Stimulated activated CD4-positive, alpha-beta T cell treated with anti-CD3 and anti-CD28 coated beads, Interleukin-12 subunit alpha, Interleukin-12 subunit beta, amount 100 ng/mL, for 24 hours (primary cell): ENCODE measurements at places on chromosomes 6 and 20.
A peak's percentile ranks its signal among the peaks of the same experiment; 100 is the strongest.

DNA sequence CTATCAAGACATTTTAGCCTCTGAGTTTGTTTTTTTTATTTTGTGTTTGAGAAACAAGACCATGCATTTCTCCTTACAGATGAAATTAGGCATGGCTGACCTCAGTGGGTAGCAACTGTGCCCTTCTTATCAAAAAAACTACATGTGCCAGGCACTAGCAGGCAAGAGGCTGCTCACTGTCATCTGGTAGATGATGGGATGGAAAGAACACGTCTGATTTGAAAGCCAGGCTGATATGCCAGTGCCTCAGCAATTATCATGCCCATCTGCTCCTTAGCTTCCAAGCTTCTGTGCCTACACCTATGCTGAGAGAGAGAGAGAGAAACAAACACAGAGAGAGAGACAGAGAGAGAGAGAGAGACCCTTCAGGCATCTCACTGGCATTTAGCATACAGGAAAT is 149.9 kb downstream of the C6orf118 start:
- DNase-seq, result no peak

- no peak for DNase-seq
Observed at GRCh38 chr6:39061182-39061581, 12.6 kb downstream of the GLP1R start.

GRCh38 chr6:41707565-41708200 is 27.7 kb downstream of the TFEB start:
- DNase-seq, result peak; percentile 12

- no peak for DNase-seq
Observed at GRCh38 chr6:157193443-157193996, 129.8 kb downstream of the TMEM242 start.

GRCh38 chr6:7902221-7902620 is 8.4 kb downstream of the TXNDC5 start:
- no peak for DNase-seq

DNA sequence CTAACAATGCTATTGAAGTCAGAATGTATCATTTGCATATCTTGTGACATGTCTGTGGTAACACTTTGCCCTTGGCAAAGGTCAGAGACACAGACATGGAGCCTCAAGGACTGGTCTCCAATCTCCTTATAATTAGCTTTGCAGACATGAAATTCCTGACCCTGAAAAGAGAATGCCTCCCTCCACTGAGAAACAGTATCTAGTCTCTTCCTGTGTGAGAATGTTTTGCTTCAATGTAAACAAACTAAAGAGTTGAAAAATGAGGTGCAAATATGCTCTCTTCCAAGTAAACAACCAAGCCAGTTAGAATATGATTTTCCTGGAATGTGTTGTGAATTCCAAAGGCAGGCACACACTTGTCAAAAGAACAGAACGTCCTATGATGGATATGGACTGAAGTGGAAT is 407.1 kb upstream of the MARCKS start:
- DNase-seq, result no peak

- DNase-seq, result no peak
Observed at GRCh38 chr6:90098001-90098531, 198.6 kb downstream of the BACH2 start.

- DNase-seq, result no peak
Observed at GRCh38 chr6:140178520-140178919, 804.1 kb upstream of the CITED2 start.

- DNase-seq, result no peak
Observed at GRCh38 chr6:97059473-97059872, 134.9 kb downstream of the KLHL32 start.

- DNase-seq, result peak; percentile 22
Observed at GRCh38 chr6:160226118-160226591, 32.5 kb downstream of the SLC22A2 start.

- DNase-seq, result no peak
Observed at GRCh38 chr6:87705070-87705691, 3.1 kb upstream of the AKIRIN2 start.

DNA sequence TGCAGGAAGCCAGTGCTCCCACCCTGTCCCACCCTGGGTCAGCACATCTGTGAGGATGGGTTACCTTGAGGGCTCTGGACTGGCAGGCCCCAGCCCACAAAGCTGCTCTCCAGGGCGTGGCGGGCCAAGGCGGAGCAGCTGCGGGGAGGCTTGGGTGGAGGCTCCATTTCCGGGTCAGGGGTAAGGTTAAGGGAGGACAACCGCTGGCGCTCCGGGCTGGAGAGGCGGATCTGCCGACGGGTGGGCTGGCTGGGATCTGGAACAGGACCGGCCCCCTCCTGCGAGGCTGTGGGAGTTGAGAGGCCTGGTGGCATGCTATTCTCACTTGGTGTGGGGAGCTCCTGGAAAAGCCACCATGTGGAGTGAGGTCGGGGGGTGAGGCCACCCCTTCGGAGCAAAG is 5.5 kb downstream of the SMPD2 start:
- DNase-seq, result no peak

DNA sequence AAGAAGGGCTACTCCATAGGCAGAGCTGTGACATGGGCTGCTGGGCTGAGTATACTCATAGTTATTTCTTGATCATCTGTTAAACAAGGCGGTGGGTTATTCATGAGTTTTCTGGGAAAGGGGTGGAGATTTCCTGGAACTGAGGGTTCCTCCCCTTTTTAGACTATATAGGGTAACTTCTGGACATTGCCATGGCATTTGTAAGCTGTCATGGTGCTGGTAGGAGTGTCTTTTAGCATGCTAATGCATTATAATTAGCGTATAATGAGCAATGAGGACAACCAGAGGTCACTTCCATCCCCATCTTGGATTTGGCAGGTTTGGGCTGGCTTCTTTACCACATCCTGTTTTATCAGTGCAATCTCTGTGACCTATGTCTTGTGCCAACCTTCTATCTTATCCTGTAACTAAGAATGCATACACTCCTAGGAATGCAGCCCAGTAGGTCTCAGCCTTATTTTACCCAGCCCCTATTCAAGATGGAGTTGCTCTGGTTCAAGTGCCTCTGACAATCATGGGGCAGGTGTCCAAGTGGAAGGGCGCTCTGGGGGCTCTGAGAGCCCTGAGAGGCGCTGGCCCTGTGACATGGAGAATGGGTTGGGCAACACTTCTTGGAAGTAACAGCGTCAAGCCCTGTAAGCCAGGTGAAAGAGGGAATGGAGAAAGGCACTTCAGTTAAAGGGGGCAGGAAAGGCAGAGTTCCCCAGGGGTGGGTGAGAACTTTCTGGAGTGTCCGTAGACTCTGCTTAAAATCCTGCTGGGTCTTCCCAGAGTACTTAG is 354.2 kb upstream of the SULF2 start:
- no peak for DNase-seq

DNA sequence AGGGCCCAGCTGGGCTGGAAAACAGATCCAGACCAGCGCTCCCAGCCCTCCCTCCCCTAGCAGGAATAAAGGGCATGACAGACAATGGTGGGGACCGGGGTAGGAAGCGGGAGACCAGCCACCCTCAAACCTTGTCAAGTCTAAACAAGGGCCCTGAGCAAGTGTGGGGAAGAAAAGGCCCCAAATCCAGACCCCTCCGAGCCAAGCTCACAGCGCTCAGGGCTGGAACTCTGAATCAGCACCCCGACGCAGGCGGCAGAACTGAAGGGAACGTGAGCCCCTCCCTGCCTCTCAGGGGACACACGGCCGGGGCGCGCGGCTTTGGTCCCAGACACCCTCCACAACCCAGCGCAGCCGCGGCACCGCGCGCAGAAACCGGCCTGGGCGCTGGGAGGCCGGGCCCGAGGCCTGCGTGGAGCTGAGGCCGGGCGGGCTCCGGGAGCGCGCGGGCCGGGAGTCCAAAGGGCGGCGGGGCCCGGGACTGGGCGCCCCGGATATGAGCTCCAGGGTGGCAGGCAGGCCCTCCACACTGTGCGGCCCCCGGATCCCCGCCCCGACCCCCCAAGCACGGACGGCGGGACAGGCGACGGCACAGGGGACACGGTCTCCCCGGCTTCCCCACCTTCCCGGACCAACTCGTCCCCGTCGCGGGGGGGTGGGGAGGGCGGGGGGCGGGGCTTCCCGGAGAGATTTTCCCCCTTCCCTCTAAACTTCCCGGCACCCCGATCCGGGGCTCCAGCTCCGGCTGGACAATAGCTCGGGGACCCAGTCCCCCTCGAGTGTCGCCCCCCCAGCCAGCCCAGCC is 641 bp downstream of the TEAD3 start:
- no peak for DNase-seq

DNA sequence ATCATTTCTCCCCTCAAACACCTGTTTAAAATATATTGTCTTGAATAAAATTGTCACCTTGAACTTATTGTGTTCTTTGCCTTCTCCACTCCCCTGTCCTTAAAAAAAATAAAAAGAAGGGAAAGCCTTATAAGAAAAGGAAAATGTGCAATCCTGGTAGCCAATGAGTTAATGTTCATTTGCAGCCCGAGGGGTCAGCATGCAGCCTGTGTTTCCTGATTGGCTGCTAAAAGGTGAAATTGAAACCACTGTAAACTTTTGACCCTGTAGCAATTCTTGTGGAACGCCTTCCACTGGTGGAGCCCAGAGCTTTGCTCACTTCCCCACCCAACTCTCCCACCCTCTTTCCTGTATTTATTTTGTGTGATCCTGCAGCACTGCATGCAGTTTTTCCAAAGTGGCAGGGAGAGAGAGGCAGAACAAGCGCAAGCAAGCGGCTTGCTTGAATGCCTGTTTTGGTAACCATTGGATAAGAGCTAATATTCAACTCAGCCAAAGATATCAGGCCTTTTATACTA is 74.9 kb downstream of the NCOA3 start:
- no peak for DNase-seq

GRCh38 chr20:5267092-5267491 is 49.7 kb downstream of the PROKR2 start:
- no peak for DNase-seq

DNA sequence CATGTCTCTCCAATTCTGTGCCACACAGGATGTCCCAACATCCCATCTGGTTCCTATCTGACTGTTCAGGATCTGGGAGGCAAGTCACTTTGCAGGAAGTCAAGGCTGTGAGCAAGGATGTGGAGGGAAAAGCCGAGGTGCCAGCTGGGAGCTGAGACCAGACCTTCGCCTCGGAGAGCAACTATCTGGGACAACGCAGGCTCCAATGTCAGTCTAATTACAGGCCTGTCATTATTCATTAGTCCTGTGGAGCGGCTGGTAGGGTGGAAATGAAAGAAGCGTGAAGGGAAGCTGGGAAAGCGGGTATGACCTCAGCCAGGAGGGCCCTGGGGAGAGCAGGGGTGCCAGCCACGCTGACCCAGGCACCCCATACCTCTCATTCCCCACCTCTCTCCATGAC is 147.3 kb downstream of the UNC5CL start:
- no peak for DNase-seq

DNA sequence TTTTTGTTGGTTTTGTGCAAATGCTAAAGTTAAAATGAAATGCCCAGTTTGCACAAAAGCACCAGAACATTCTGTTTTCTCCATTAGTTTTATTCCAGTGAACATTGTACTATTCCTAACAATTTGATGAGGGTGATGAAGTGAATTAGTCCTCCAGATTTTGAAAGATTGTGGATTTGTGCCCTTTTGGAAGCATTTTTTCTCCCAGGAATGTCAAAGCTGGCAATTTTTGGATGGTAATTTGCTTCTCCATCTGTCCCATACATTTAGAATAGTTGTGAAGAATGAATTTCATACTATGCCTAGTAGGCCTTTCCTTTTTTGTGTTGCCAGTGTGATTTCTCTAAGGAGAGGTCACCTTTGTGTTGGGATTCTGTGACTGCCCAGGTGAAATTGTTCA is 797.2 kb downstream of the BCKDHB start:
- DNase-seq, result no peak

GRCh38 chr6:151842816-151843215 is 35.3 kb downstream of the ESR1 start:
- no peak for DNase-seq

DNA sequence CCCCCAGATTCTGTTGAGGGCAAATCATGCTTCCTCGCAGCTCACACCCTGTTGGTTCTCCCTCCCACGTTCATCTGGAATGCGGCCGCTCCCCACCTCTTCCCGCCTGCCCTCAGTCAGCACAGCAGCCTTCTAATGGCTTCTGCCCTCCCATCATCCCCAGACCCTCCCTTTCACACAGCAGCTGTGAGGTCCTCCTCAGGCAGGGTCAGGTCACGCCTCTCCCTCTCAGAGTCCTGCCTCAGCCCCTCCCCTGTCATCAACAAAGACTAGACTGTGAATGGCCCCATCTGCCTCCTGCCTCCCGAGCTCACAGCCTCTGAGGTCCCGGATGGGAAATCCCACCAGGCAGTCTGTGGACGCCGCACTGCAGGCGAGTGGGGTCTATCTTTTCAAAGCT is 7.9 kb upstream of the BHLHE23 start:
- DNase-seq, result no peak

DNA sequence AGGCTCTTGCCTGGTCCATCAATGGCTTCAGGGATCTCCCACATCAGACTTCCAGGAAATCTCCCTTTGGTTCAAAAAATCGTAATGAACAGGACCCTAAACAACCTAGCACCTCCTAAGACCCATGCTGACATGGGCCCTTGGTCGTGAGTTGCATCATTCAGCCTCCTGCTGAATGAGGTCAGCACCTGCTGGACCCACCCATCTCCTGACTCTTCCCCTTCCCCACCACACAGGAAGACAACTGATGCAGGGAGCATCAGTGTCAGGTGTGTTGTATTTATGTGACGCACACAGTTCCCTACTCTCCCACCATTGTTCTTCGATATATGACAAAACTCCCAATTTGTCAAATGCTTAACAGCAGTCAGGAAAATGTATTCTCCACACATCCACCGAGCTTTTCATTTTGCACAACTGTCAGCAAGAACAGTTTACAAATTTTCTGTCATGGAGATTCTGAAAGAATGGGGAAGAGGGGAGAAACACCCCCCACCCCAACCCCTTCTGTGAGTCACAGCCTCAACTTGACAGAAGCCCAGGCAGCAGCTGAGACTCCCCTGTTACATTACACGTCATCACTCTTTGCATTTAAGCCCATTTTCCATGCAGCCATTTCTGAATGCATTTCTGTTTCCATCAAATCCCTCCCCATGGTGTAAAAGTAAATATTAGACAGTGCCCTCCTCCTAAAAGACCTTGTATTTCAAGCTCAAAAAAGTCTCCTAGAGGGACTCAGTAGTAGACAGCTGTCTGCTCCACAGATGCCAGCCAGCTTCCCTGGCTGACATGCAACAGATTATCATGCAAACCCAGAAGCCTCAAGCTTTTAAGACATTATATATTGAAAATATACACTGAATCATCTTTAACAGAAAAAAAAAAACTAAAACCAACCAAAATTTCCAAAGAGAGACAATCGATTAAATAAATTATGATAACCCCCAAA is 577.5 kb downstream of the PTPRT start:
- no peak for DNase-seq

DNA sequence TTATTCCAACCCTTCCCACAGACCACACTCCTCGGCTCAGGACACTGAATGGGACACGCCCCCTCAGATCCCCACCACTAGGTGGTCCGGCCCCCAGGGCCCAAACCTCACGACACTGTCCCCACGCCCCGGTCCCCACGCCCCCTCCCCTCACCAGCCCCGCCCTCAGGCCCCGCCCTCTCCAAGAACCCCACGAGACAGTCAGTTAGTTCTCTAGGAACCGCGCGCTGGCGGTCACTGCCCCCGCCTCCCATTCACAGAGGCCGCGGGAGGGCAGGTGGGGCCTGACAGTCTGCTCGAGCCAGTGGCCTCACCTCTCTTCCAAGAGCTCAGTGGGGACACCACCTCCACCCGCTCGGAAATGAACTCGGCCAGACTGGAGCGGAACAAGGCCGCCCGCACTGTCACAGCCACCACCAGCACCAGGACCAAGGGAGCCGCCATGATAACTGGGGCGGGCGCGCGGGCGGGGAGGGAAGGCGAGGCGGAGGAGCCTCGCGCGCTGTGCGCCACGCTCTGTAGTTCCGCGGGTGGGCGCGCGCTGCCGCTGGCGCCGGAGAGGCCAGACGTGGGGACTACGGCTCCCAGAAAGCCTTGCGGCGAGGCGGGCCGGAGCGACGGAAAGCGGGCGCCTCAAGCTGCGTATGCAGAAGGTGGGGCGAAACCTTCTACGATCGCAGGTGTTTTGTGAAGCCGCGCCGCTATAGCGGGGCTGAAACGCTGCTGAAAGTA is at the start of gene PIGU:
Gene PIGU, minus strand, starts transcription at position 451 of the 732 bp plus-strand sequence. Its CDS starts 7 bp downstream, at position 444.
- peak; percentile 91 for DNase-seq
